ENCODE measurements at places on chromosomes 1 and 21. TPM values are rescaled to one million over a fixed set of nuclear protein-coding genes. Genes with fewer than 3 reads are reported as not detected.

DNA sequence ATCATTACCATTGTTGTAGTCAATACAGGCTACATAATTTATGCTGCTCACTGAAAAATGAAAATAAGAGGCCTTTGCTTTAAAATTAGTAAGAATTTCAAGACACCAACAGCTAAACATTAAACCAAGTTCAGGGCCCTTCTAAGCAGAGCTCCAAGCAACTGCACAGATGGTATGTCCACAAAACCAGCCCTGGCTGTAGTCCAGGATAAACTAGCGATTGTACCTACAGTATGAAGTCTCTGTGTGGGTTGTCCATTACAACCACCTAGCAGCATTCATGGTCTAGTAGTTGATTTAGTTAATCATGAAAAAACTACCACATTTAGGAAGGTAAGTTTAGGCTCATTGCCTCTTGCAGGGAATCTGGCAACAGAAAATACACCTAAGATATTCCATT lies 35.3 kb downstream of the CLCA4 start:
- no peak for DNase-seq

- no peak for DNase-seq
These were observed 4.8 kb downstream of the CCDC24 start for GRCh38 chr1:43995984-43996732.

Gene KCNN3
- total RNA-seq = 21.8 TPM

Gene SLC9C2
- total RNA-seq = not detected
